Naive B cell (primary cell): ENCODE measurements at places on chromosomes 13 and 19. TPM values are rescaled to one million over a fixed set of nuclear protein-coding genes. Genes with fewer than 3 reads are reported as not detected.

NUMBL gene
- 0.27 TPM for polyA plus RNA-seq

PROZ gene
- not detected for polyA plus RNA-seq

GET3 gene
- 61.9 TPM for polyA plus RNA-seq

WASF3 gene
- not detected for polyA plus RNA-seq

NDUFB7 gene
- polyA plus RNA-seq, result 141 TPM

HMG20B gene
- 46.9 TPM for polyA plus RNA-seq

FFAR3 gene
- not detected for polyA plus RNA-seq

PNMA8C gene
- not detected for polyA plus RNA-seq

ZNF560 gene
- polyA plus RNA-seq, result not detected

CYP4F11 gene
- polyA plus RNA-seq, result not detected

LILRA5 gene
- polyA plus RNA-seq, result 0.29 TPM

MAP4K1 gene
- 153 TPM for polyA plus RNA-seq

ZNF284 gene
- polyA plus RNA-seq, result 0.38 TPM

SIGLEC7 gene
- polyA plus RNA-seq, result 0.32 TPM

SMIM44 gene
- not detected for polyA plus RNA-seq

ENOX1 gene
- polyA plus RNA-seq, result not detected

RASGRP4 gene
- 0.27 TPM for polyA plus RNA-seq

SBSN gene
- polyA plus RNA-seq, result not detected

ZNF69 gene
- polyA plus RNA-seq, result 0.56 TPM

ANKLE1 gene
- polyA plus RNA-seq, result 1.9 TPM

ZNF888 gene
- 1.7 TPM for polyA plus RNA-seq

PLD3 gene
- 39.0 TPM for polyA plus RNA-seq

TTC9B gene
- not detected for polyA plus RNA-seq

CGB5 gene
- not detected for polyA plus RNA-seq

GPC6 gene
- not detected for polyA plus RNA-seq

C19orf18 gene
- 0.89 TPM for polyA plus RNA-seq

FAM216B gene
- not detected for polyA plus RNA-seq

NLRP4 gene
- 0.41 TPM for polyA plus RNA-seq

VAV1 gene
- 24.2 TPM for polyA plus RNA-seq

ZNF20 gene
- 5.5 TPM for polyA plus RNA-seq

KL gene
- not detected for polyA plus RNA-seq

FFAR2 gene
- polyA plus RNA-seq, result not detected

ZNF536 gene
- polyA plus RNA-seq, result not detected

C3 gene
- not detected for polyA plus RNA-seq

PEG3 gene
- not detected for polyA plus RNA-seq

PCDH17 gene
- not detected for polyA plus RNA-seq

CLEC17A gene
- 86.0 TPM for polyA plus RNA-seq

GRK1 gene
- not detected for polyA plus RNA-seq

C19orf73 gene
- 6.3 TPM for polyA plus RNA-seq

ICAM5 gene
- polyA plus RNA-seq, result not detected

SLC5A5 gene
- 0.07 TPM for polyA plus RNA-seq

GPR12 gene
- 0.11 TPM for polyA plus RNA-seq

OR7D2 gene
- 0.42 TPM for polyA plus RNA-seq

RFPL4AL1 gene
- not detected for polyA plus RNA-seq

IQCN gene
- not detected for polyA plus RNA-seq

SMAD9 gene
- polyA plus RNA-seq, result not detected

URAD gene
- polyA plus RNA-seq, result not detected

SYCN gene
- polyA plus RNA-seq, result not detected

LYPD5 gene
- not detected for polyA plus RNA-seq

CHST8 gene
- polyA plus RNA-seq, result not detected

IL11 gene
- not detected for polyA plus RNA-seq

LSR gene
- 46.3 TPM for polyA plus RNA-seq

DNASE2 gene
- 47.6 TPM for polyA plus RNA-seq

KLK3 gene
- not detected for polyA plus RNA-seq
